ENCODE measurements at places on chromosomes 2 and 18.

- DNase-seq: no peak
Observed at GRCh38 chr2:98004613-98005012, 8.9 kb upstream of the TMEM131 start.

DNA sequence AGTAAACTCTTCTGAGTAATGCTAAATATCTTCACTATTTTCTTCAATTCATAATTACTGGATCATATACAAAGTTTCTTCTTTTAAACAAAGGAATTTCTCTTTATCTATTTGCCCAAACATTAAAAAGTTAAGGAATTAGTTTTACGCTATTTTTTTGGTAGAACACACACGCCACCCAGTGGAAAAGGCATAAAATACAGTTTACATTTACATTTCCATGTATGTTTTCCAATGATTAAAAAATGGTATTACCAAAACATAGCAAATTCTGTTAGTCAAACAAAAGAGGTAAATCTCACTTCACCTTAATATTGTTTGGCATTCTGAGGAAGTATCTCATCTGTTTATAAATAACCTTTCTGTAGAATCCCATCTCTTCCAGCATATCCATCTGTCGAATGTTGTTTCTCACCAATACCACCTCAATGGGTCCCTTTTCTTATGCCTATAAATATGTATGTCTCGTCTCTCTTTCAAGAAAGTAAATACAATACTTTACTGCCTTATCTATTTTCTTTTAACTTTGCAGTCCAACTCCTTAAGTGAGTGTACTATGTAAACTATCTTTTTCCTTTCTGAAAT lies 7.2 kb downstream of the BOLL start:
- no peak for DNase-seq

- DNase-seq: no peak
Observed at GRCh38 chr2:64227603-64228125, 83.4 kb upstream of the PELI1 start.

DNA sequence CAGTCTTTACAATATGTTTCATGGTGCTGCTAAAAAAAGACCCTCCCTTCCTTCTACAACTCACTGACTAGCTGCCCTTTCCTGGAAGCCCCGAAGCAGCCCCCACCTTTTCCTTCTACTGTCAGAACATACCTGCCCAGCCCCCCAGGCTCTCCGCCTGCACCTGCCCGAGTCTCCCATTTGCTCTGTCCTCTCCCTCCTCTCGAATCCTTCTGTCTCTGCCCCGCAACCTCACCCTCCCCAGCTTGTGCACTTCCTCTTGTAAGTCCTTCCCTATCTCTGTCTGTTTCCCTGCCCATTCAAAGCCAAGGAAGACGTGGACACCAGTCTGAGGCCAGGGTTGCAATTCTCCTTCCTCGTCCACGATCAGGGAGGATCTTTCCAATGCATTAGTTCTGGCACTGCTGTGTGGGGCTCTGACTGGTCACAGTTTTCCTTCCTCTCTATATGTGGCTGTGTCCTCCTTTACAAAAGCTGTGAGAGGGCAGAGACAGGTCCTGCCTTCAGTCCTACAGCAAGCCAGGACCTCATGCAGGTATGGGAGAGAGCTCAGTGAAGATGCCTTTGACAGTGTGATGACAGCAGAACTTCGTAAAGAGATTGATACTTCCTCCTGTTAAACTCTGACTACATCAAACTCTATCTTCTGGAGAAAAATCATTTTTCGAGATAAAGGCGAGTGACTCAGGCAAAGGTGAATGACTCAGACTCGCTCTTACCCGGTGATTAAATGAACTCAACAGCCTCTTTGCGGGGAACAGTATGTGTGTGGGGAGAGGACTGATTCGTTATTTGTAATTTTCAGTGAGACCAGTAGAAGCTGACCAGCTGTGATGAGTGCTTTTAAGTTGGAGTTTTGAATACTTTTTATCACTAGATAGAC lies 14.2 kb downstream of the TNFRSF11A start:
- no peak for DNase-seq

- DNase-seq: no peak
Observed at GRCh38 chr2:218427741-218428140, 8.8 kb downstream of the VIL1 start.

GRCh38 chr18:57916684-57917083 lies 113.6 kb upstream of the ATP8B1 start:
- no peak for DNase-seq

DNA sequence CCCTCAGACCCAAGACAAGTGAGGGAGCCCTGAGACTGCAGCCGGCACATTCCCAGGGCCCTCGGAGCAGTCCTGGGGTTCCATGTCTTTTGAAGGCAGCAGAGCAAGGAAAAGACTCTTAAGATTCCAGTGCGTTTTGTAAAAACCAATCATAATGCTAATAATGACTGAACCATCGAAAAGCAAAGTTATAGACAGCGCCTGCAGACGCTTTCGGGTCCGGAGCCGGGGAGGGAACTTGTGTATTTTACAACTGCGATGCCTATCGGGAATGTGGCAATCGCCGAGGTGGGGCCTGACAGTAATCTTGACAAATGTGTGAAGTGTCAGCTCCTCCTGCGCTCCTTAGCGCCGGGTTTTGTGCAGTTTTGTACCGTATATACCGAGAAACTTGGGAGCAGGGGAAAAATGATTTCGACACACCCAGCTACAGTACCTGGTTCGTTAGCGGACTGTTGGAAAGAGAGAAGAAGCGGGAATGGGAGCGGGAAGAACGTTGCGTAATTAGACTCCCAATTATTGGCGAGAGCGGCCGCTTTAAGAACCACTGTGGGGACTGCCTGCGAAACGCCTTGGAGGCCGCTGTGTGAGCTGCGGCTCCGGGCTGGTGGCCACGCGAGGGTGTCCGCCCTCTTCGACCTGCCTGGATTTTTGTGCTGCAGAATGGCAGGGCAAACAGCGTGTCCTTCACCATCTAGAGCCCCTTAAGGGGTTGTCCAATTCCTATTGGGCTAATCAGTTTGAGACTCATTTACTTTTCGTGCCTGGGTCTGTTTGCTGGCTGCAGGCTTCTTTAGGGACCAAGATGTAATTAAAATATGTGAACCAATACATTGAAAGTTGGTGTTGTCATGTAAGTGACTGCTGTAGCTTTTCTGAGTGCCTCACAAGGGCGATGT lies 2.4 kb downstream of the EPAS1 start:
- no peak for DNase-seq

- DNase-seq: no peak
Observed at GRCh38 chr2:196431957-196432356, 207.6 kb upstream of the CCDC150 start.

DNA sequence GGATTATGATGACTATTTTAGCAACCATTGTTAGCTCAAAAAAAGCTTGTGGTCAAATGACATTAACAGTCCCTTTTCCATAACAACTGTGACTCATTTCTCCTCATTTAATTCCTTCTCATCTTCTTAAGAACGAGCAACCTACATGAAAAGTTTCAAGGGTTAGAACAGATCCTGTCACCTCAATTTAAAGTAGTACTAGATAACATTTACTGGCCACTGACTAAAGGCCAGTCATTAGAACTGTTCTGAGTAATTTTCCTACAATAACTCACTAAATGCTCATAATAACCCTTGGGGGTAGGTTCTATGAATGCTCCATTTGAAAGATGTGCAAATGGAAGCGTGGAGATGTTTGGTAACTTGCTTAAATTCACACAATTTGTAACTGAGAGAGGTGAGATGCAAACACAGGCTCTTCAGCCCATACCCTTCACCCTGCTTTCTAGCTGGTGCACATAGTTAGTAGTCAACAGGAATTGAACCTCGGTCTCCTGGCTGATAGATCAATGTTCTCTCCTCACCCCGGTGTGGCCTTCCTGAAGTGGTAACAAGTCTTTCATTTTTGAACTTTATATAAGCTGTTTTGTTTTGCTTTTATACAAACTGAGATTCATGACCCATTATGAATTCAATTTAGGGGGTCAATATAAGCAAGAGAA lies 212.5 kb downstream of the SETBP1 start:
- no peak for DNase-seq

- no peak for DNase-seq
Observed at GRCh38 chr2:144548088-144548487, 28.2 kb upstream of the ZEB2 start.

DNA sequence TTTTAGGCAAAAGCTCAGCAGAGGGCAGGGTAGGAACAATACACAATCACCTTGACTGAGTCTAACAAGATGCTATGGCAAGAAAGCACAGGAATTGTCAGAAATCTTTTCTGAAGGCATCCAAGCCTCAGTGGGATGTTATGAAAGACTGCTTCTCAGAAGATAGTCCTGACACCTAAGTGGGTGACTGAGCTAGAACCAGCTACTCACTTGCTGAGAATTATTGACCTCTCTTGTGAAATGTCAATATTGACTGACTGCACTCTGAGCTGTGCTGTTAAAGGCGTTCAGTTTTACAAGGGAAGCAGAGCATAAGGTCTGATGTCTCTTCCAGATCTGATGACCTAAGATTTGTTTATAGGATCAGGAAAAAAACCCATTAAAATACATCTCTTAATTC lies 46.1 kb downstream of the TACR1 start:
- DNase-seq: no peak

DNA sequence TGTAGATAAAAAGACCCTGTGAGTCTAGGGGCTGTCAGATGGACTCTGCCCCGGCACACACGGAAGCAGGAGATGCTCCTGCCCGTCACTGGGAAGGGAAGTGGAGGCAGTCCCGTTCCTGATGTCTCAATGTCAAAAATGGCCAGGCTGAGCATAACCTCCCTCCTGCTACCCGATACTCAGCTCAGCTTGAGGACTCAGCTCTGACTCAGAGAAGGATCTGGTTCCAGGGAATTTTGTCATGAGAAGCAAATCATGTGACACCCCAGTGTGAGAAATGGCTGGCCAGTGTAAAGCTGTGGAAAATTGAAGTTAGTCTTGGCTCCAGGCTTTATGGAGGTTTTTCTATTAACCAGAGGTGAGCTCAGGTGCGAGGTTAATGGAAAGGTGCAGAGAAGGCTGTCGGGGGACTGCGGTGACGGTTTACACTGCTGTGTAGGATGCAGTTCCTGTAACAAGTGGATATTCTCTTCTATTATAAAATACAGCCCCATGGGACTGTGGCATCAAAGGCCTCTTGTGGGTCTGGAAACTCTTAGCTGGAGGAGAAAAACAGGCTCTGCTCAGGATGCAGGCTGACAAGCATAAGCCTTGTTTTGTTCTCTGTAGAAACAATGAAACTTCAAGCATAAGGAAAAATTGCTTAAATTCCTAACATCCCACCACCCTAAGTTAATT lies 24.7 kb upstream of the AGAP1 start:
- no peak for DNase-seq

- DNase-seq: no peak
Observed at GRCh38 chr2:129892360-129892759, 87.1 kb upstream of the RAB6C start.

GRCh38 chr2:46810195-46810594 lies 105.4 kb downstream of the MCFD2 start:
- no peak for DNase-seq

DNA sequence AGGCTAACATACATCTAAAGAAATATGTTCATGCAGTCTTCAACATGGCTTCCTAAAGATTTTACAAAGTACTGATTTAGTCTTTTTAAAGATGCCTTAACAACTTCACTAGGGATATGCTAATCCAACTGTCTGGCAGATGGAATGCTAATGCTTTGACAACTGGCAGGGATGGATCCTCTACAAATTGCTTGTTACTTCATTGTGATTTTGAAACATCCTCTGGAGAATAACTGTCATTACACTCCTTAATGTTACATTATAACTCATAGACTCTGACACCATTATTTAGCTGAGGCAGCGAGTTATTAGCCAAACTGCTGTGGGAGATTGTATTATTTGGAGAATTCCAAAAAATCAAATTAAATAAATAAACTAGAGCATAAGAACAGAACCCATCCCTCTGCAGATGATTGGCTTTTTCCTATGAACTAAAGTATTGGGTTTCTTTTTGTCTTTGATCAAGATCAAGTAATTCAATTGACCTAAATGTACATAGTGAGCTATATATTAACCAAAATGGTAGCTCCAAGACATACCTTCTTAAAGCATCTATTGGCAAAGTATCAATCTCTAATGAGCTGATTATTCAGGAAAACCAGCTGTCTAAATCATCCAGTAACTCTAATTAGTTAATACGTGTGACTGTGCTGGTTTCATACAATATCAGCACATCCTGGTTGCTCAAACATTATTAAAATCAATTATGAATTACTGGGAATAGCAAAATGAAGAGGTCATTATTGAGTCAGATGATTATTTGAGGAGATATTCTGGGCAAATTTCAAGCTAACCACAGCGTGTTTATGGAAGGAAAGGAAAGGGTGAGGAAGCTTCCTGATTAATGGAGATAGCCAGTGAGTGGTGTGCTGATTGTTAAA lies 321.3 kb upstream of the TFPI start:
- no peak for DNase-seq

DNA sequence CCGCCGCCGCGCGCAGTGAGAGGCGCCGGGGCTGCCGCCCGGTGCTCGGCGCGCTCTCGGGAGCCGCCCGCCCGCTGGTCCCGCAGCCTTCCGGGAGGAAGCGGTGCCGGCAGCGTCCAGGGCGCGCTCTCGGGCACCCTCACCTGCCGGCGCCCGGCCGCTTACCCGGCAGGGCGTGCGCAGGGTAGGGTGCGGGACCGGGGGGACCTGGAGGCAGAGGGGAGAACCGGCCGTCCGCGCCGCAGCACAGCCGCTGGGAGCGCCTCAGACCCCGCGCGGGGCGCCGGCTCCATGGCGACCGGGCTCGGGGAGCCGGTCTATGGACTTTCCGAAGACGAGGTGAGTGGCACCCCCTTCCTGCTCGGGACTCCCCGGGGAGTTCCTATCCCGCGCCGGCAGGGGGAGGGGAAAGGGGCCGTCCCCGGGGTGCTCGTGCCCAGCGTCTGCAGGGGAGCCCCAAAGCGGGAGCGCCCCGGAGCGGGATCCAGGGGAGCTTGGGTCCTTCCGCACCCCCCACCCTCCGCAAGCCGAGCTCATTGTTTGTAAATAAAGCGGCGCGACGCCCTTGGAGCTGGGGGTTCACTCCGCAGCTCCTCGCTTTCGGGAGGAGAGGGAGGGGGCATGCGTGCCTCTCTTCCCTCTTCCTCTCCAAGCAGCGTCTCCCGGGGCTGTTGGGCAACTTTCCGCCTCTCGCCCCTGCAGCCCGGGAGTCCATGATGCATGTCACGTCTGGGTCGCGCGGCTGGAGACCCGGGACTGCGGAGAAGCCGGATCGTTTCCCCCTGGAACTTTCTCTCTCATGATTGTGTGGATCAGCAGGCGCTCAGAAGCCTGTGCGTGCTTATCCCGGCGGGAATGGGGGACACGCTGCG lies 580 bp downstream of the NEDD4L start:
- peak; percentile 2 for DNase-seq

DNA sequence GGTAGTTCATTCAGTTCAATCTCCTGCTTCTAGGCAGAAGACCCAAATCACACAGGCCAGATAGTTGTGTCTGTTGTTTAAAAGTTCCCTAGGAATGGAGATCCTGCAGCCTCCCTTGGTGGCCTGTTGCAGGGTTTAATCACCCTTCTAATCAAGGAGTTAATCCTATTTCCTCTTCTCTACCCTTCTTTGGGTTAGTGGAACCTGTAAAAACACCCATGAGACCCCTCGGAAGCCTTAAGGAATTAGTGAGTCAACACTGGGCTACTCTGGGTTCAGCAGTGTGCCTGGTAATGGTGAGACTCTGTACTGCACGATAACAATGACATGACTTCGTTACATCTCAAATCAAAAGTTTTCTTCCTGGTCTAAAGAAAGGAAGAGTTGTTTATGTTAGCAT lies 217.6 kb upstream of the NRP2 start:
- no peak for DNase-seq

Data from activated T-helper 1 cell treated with Interleukin-2 at 50 U/mL for 16 hours (primary cell).